ENCODE measurements at places on chromosomes 6 and 20.
A peak's percentile ranks its signal among the peaks of the same experiment; 100 is the strongest.

GRCh38 chr6:19327241-19327640, 509.9 kb upstream of the ID4 start:
- DNase-seq, result no peak

GRCh38 chr6:71333697-71334096, 45.1 kb downstream of the OGFRL1 start:
- DNase-seq, result no peak

GRCh38 chr6:161379834-161380582, 106.1 kb upstream of the AGPAT4 start:
- DNase-seq, result no peak

GRCh38 chr6:88914180-88914579, 49.2 kb downstream of the RNGTT start:
- no peak for DNase-seq

- DNase-seq, result no peak
Measured at GRCh38 chr20:23128461-23129125, 42.5 kb upstream of the CD93 start.

- DNase-seq, result no peak
Measured at GRCh38 chr20:61478094-61478493, 226.0 kb downstream of the CDH4 start.

DNA sequence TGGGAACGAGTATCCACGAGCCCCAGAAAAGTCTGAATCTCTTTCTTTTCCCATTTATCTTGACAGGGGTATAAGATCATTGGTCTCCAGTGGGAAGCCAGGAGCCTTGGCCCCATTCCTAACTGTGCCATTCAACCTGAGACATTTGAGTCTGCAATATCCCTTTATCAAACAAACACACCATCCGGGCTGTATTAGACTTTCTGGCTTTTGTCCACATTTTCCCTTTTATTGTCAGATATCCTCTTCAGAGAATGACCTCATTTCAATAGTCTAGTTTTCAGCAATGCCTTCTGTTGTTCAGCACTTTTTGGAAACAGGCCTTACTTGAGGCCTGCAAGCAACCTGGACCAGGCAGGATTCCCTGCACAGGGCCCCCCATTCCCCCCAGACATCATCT, 15.7 kb downstream of the BPIFA1 start:
- DNase-seq, result no peak

GRCh38 chr20:42756991-42757390, 432.7 kb downstream of the PTPRT start:
- DNase-seq, result no peak

DNA sequence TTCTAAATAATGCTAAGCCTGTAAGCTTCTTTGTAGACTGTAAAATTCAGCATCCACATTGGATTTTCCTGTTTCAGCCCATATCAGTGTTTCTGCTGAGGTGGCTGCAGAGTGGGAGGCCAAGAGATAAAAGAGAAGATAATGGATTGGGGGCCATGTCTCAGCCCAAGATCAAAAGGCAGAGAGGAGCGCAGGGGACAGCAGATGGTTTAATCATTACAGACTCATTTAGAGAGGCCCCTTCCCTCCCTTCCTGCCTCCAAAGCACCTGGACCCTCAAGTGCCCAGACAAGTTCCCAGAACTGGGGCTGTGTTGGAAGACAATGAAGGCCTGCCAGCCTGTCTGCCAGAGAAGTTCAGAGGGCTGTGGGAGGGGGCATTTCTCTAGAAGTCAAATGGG, 20.4 kb upstream of the CTNNBL1 start:
- no peak for DNase-seq

- DNase-seq, result no peak
Measured at GRCh38 chr6:142074516-142074915, 58.2 kb upstream of the GJE1 start.

- no peak for DNase-seq
Measured at GRCh38 chr6:158825951-158826306, 6.8 kb upstream of the EZR start.

DNA sequence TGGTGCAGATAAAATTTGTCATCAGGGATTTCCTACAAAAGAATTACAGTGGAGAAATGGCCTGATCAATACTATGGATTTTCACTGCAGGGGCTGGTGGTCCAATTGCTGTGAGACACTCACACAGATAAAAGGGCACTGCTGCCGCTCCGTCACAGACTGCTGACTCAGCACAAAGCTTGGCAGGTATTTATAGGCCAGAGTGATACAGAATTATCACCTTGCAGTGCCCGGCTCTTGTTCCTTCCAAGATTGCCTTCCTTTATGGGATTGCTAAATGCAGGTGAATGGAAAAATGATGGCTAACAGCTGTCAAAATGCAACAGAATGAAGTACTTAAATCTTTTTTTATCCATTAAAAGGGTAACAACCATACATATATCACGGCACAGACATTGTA, 247.8 kb upstream of the ZFP64 start:
- DNase-seq, result no peak

GRCh38 chr20:34713194-34713943, 9.2 kb downstream of the TP53INP2 start:
- no peak for DNase-seq

DNA sequence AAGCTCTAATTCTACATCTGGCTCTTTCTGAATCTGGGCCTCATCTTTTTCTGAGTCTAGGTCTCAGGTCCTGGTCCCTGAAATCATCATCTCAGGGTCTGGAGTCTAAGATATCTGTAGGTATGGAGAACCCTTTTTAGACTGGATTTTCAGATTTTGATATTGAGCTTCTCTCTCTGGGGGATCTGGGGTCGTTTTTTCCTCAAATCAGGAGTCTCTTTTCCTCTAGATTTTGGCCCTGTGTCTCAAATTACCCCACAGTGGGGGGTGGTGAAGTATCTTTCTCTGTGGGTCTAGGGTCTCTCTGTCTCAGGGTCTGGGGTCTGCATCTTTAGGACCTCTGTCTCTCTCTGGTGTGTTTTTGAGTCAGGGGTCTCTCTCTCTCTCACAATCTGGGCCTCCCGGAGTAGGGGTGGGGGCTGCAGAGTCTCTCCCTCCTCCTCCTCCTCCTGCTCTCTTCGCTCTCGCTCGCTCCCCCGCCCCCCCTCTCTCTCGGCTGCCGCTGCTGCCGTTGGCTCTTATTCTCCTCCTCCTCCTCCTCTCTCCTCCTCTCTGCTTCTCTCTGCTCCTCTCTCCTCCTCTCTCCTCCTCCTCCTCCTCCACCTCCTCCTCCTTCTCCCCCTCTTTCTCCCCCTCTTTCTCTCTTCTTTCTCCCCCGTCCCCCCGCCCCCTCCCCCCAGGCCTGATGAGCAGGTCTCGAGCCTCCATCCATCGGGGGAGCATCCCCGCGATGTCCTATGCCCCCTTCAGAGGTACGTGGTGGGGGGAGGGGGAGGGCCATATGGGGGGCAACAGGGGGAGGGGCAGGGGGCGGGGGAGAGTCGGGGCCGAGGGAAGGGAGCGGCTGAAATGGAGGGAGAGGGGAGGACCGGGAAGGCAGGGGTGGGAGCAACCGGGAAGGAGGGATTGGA, at the start of gene SYNGAP1:
Gene SYNGAP1, plus strand, starts transcription at position 486 of the 911 bp plus-strand sequence. Its CDS starts 200 bp downstream, at position 686.
- peak; percentile 67 for DNase-seq

DNA sequence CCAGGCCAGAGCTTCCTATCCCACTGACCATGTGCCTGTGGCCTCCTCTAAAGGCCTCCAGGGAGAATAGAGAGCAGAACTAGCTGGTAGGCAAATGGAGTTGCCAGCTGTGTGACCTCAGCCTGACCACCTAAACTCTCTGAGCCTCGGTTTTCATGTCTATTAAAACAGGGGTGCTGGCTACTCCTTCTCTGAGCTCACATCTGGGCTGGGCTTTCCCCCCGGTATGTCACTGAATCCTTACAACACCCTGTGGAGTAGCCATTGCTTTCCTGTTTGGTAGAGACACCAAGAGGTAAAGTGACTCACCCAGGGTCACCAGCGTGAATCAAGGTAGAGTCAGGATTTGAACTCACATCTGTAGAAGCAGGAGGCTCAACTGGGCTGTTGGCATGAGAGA, 132.1 kb downstream of the JPH2 start:
- no peak for DNase-seq

- DNase-seq, result no peak
Measured at GRCh38 chr20:63895202-63895951, 451 bp downstream of the DNAJC5 start.

- no peak for DNase-seq
Measured at GRCh38 chr6:1057490-1058135, 254.3 kb upstream of the FOXQ1 start.

- DNase-seq, result peak; percentile 88
Measured at GRCh38 chr20:46056970-46057855, 28.2 kb downstream of the SLC12A5 start.

DNA sequence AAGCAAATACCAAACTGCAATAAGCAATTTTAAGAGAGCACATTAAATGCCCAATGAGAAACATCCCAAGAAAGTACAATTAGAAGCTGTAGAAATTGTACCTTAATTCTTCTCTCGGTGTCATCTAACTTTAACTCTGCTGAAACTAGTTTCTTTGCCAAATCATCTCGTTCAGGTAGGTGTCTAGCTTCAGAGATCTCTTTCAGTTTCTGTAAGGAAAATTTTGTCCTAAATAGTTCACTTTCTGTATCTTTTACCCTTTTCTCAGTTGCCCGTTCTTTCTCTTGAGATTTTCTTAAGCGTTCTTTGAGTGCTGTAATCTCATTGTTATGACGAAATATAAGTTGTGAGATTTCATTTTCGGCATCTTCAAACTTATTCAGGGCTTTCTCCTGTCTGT, 24.1 kb downstream of the LCA5 start:
- DNase-seq, result no peak

GRCh38 chr20:44428174-44429016, 47.3 kb upstream of the TTPAL start:
- DNase-seq, result no peak

- DNase-seq, result no peak
Measured at GRCh38 chr6:17396256-17396655, 2.9 kb downstream of the CAP2 start.

- DNase-seq, result no peak
Measured at GRCh38 chr6:10690651-10691445, 3.6 kb downstream of the C6orf52 start.

DNA sequence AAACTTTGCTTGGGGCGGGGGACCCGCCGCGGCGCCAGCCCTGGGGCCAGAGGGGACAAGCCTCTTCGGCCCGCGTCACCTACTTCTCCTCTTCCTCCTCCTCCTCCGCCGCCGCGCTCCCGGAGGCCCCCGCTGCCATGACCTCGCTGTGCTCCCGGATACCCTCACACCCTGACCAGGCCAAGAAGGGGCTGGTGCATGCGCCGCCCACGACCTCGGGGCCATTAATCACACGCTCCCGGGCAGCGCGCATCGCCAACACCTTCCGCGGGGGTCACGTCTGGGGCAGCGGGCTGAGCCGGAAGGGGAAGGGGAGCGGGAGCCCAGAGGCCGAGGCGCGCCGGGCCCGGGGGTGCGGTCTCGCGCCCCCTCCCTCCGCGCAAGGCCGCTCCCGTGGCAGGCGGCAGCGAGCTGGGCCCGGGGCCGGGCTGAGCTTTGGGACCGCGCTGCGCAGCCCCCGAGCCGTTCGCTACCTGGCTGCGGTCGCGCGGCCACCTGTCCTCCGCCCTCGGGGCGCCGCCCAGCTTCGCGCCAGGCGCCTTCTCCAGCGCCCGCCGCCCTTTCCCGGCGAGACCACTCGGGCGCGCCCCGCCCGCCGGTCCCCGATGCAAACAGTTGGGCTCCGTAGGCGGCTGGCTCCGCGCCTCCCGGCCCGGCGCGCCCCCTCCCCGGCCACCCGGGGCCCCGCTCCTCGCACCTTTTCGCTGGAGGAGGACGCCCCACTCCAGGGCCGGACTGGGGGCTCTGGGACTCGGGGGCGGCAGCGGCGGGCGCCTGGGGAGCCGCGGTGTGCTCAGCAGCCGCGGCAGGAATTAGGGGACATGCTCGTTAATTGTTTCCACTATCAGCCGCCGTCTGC, 575 bp upstream of the CNR1 start:
- no peak for DNase-seq

GRCh38 chr6:46170357-46171289, at the start of gene ENPP5:
Gene ENPP5, minus strand, starts transcription at chr6:46170980. Its CDS starts 2,718 bp downstream, at chr6:46168262.
- DNase-seq, result peak; percentile 99

DNA sequence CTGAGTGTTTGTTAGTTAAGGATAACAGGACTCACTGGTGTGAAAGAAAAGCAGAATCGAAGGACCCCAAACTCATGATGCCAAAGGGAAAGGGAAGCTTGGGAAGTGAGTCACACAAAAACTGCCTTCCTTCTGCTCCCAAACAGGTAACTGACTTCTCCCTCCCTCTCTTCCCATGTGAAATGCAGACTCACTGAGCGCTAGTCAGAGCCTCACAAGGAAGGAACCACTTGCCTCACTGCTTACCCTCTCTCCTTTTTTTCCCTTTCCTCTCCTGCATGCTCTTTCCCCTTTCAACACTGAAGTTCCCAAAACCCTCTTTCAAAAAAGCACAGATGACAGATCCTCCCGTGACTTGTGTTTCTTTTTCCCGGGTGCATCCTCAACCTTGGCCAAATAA, 56.4 kb downstream of the LYRM4 start:
- DNase-seq, result no peak

DNA sequence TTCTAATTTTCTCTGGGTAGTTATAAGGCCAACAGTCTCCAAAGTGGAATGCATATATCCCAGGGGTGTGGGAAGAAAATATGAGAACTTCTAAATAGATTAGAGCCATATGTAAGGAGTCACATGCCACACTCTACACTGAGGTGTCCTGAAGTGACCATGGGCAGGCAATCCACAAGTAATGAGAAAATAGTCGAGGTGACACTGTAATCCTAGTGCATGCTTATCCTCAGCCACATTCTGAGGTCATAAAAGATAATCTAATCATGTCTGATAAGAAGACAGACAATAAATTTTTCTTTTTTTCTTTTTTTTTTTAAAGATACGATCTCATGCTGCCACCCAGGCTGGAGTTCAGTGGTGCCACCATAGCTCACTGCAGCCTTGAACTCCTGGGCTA, 62.2 kb downstream of the CD164 start:
- no peak for DNase-seq

DNA sequence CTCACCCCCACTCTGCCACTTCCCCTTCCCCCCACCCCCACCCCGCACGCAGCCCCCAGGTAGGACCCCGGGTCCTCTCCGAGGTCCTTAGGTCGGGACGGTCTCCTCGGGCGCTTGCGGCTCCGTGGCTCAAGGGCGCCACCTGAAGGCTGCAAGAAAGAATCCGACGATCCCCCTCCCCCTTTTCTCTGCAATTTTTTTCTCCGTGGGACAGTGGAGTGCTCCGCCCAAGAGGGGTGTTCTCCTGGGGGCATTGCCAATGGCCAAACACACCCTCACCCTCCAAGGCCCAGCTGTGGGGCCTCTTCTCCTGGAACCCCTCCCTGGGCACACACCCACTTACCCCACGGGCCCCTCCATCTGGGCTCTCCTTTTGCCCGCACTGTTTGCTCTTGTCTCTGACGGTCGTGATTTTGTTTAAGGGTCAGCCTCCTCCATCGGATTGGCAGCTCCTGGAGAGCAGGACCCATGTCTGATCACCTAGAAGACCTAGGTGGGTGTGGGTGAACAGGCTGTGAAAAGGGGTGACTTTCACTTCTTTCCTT, 1.1 kb upstream of the TMEM74B start:
- no peak for DNase-seq

Data from posterior cingulate gyrus (tissue), 11 donors.